ENCODE measurements at places on chromosomes 3 and 15.

DNA sequence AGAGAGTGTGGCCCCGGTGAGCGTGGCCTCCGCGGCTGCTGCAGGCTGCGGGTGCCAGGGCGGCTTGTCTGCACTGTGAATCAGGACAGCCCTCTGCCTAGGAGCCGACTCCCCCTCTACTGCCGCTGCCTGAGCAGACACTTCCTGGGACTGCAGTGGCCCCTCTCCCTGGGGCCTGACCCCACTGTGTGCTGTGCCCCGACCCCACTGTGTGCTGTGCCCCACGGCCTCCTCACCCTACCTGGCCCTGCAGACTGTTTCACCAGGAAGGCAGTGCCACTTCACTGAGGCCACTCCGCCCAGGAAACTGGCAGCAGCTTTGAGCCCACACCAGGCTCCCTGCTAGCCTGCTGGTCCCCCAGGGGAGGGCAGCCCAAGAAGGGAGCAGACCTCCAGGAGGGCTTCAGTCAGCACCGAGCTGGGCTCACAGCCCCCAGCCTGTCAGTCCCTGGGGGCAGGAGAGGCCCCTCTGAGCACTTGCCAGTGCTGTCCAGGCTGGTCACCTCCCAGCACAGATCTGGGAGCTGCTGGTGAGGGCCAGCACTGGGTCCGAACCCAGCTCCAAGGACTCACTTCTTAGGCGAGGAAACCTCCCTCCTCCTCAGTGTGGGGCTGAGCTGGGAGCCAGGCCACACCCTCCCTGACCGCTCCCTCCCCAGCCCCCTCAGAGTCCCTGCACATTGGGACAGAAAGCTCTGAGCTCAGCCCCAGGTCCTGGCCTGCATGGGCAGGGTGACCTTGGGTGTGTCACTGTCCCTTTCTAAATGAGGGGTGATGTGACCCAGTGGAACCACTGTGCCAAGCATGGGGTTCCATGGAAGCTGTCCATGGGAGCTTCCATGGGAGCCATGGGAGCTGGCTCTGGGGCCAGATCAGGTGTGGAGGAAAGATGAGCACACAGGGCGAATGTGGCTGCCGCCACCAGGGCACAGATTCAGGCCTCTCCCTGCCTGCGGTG is 56.8 kb downstream of the DNAJB8 start:
- no peak for DNase-seq

DNA sequence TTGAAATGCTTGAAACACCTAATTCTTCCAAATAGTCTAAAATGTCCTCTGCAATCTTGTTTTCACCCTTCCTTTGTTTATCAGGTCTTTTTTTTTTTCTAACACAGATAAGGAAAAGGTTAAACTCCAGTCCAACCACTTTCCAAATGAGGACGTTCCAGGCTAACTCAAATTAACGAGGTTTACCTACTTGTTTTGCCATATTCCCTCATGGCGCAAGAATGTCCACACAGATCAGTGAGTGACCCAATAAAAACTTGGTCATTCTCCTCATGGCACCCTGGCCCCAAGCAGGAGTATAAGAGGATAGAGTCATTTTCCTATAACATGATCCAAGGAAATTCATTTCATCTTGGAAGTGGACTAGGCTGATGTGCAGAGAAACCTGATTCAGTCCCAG is 6.6 kb upstream of the LIPC start:
- DNase-seq: no peak

- DNase-seq: no peak
Measured at GRCh38 chr3:57154470-57155309, 10.5 kb downstream of the IL17RD start.

GRCh38 chr3:188432802-188433520 is 279.0 kb downstream of the LPP start:
- DNase-seq: no peak

- no peak for DNase-seq
Measured at GRCh38 chr3:50154476-50154839, 666 bp upstream of the SEMA3F start.

DNA sequence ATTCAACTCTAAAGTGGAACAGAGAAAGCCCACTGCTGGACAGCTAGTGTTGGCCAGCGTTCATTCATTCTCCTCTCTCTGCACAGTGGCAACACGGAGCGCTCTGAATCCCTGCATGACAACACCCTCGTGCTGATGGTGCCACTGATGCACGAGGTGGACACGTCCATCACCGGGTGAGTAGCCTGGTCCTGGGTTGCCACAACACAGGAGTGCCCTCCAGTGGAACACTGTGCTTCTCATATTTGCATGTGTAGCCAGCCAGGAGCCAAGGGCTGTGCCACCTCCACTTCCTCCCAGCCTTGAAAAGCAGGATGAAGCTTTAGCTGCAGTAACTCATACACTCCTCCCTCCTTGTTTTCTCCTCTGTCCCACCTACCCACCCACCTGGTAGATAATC is 120.0 kb upstream of the CTDSPL start:
- DNase-seq: no peak

DNA sequence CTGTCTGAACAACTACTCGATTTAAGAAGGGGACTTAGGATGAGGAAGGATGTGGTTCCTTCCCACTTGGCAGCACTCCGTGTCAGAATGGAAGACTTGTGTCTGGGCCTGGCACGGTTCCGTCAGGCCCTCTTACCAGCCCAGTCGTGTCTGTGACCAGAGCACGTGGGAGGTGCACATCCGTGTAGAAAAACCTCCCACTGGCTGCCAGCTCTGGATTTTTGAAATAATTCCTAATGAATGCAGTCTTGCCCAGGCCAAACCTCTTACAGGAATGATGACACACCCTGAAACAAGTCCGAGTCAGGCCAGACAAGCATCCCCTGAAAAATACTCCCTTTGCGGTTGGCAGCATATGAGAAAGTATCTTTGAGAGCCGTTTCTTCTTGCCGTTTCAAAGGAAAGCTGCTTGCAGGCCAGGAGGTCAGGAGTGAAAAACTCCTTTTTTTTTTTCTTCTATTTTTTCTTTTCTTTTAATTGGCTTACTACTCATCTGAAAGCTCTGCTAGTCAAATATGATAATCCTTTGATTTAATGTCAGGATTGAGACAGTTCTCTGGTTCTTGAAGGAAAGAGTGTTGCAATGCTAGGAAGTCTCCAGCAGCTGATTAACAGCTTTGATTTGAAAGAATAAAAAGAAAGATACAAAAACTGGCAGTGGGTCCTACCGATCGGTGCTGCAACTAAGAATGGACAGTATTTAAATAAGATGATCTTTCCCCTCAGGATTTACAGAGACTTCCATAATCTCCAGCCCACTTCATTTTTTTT is 19.8 kb downstream of the IL1RAP start:
- DNase-seq: no peak

- no peak for DNase-seq
Measured at GRCh38 chr15:91476861-91477260, 376.6 kb upstream of the SLCO3A1 start.

GRCh38 chr3:179278151-179278550 is 27.2 kb upstream of the KCNMB3 start:
- no peak for DNase-seq

- no peak for DNase-seq
Measured at GRCh38 chr3:108345492-108346205, 49.3 kb downstream of the HHLA2 start.

- peak; percentile 85 for DNase-seq
Measured at GRCh38 chr3:40505599-40506462, at the start of gene ZNF620. TSS of gene ZNF620 (plus strand) at chr3:40506039. CDS start at chr3:40506353, 314 bp downstream.

- no peak for DNase-seq
Measured at GRCh38 chr15:75655931-75656330, 8.2 kb downstream of the SNX33 start.

DNA sequence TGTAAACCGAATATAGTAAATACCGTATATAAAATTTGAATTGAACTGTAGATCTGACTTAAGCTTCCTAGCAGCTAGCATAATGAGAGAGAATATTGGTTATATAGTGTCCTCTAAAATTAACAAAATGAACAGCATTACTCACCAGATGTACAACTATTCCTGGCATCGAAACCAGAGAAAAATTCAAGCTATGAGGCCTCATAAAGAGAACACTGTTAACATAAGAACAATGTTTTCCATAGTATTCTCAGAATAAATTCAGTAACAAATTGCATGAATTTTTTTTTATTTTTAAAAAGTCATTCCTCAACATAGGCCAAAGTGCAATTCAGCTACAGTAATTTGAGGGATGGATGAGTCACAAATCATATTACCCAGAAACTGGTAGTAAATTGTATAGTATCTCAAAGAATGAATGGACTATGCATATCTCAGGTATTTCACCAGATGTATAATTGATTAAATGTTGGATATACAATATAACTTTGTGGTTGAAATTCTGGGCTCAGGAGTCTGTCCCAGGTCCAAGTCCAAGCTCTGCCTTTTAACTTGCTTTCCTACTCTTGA is 5.0 kb downstream of the TMEM207 start:
- no peak for DNase-seq

GRCh38 chr15:29889542-29890329 is 67.5 kb upstream of the TJP1 start:
- DNase-seq: no peak

DNA sequence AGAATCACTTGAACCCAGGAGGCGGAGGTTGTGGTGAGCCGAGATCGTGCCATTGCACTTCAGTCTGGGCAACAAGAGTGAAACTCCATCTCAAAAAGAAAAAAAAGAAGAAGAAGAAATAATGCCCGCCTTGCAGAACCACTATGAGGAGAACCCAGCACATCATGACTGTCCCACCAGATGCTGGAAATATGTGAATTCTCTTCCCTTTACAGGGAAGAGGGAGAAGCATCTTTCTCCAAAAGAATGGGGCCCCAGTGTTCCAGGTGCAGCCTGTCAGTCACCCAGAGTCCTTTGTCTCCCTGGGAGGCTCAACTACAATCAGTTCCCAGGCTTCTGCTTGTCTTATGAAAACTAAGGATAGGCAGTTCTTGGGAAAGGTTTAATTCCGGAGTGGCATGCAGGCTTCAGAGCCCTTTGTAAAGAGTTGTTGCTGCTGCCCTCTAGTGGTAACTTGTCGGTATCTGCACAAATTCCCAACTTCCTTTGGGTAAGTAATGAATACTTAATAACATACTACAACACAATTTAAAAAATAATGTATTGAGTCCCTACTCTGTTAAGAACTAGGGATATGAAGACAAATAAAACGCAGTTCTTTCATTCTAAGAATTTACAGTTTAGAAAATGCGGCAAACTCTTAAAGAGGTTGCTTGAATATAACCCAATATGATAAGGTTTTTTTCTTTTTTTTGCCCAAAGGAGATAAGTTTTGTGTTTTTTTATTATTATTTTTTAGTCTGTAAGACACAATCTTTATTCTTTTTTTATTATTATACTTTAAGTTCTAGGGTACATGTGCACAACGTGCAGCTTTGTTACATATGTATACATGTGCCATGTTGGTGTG is 18.6 kb upstream of the TICRR start:
- peak; percentile 44 for DNase-seq

- DNase-seq: no peak
Measured at GRCh38 chr3:139304383-139304782, 39.4 kb upstream of the MRPS22 start.

DNA sequence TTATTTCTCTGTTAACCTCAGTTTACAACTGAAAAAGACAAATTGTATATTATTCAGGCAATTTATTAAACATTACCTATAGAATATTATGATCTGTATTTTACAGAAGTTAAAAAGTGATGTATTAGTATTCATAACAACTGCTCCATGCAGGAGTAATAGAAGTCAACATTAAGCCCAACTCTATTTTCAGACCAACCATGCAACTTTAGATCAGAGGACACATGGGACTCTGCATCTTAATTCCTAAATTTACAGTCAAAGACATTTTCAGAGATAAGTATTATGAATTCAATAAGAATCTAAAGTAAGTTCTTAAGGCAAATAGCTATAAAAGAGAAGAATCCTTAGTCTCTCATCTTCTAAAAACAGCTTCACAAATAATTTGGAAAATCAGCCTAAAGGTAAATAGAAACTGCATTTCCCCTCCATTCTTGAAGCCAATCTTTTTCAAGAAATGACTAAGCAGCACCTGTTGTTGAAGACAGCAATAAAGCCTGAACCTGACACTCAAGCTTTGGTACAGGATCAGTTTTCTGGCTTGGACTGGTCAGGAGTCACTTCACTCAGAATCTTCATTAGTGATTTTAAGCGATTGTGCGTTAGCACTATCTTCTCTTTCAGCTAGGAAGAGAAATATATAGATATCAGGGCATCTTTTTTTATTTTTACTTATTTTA is 23.0 kb downstream of the OIP5 start:
- DNase-seq: no peak

GRCh38 chr15:48447058-48447457 is 115.8 kb downstream of the DUT start:
- DNase-seq: no peak

DNA sequence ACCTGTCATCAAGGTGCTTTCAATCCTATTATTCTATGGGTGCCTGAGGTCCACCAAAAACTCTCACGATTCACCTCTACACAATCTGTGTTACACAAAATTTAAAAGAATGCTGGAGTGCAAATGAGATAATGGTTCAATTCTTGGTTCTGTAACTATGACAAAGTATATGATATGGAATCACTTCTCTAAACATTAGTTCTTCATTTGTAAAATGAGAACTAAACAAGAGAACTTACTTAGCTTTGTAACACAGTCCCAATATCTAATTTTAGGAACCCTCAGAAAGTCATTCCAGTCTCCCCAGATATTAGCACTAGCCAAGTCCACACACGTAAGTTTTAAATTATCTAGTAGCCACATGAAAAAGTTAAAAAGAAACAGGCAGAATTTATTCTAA is 111.5 kb downstream of the TBL1XR1 start:
- DNase-seq: no peak

- no peak for DNase-seq
Measured at GRCh38 chr15:74316141-74316540, 51.3 kb downstream of the CYP11A1 start.

GRCh38 chr15:76065245-76065644 is 5.5 kb downstream of the TMEM266 start:
- DNase-seq: no peak

DNA sequence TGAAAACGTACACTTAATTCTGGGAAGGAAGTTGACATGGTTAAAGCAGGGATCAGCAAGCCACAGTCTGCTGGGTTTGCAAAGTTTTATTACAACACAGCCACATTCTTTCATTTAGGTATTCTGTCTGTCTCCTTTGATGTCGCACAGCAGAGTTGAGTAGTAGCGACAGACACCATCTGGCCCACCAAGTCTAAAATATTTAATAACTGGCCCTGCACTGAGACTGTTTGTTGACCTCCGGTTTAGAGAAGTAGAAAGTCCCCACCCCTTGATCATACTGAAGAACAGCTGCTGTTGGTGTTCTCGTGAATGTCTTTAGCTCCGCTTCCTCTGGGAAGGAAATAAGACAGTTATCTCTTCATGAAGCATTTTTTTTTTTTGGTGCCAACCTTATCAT is 66.2 kb downstream of the MCTP2 start:
- no peak for DNase-seq

DNA sequence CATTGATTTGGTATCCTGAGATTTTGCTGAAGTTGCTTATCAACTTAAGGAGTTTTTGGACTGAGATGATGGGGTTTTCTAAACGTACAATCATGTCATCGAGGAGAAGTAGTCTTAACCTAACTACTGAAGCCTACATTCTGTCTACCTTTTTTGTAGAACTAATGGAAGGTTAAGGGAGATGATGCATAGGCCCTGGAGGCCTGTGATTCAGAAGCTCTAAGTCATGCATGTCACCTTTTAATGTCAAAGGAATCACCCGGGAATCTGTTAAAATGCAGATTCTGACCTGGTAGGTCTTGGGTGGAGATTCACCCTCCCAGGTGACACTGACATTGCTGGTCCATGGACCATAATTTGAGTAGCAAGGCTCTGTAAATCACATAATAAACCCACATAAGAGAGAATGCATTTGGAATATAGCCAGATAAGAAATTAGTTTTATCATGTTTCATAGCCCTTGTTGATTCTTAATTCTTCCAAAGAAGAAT is 64.9 kb downstream of the GHSR start:
- DNase-seq: no peak
